ENCODE measurements at places on chromosomes 13 and 19.
A peak's percentile ranks its signal among the peaks of the same experiment; 100 is the strongest.

DNA sequence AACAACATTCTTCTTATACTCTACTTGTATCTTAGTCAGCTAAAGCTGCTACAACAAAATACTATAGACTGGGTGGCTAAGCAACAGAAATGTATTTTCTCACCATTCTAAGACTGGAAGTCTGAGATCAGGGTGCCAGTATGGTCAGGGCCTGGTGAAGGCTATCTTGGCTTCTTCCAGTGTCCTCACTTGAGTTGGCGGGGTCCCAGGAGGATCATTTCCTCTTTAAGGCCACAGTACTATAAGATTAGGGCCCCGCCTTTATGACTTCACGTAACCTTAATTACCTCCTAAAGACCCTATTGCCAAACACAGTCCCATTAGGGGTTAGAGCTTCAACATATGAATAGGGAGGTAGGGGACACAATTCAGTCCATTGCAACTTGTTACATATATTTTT lies 30.7 kb upstream of the DOCK9 start:
- no peak for DNase-seq

GRCh38 chr19:41265395-41266153 lies 1.4 kb downstream of the HNRNPUL1 start:
- no peak for DNase-seq

- peak; percentile 84 for DNase-seq
These were observed at the start of gene DACH1 for GRCh38 chr13:71867131-71867814. TSS of gene DACH1 (minus strand) at chr13:71867204.

DNA sequence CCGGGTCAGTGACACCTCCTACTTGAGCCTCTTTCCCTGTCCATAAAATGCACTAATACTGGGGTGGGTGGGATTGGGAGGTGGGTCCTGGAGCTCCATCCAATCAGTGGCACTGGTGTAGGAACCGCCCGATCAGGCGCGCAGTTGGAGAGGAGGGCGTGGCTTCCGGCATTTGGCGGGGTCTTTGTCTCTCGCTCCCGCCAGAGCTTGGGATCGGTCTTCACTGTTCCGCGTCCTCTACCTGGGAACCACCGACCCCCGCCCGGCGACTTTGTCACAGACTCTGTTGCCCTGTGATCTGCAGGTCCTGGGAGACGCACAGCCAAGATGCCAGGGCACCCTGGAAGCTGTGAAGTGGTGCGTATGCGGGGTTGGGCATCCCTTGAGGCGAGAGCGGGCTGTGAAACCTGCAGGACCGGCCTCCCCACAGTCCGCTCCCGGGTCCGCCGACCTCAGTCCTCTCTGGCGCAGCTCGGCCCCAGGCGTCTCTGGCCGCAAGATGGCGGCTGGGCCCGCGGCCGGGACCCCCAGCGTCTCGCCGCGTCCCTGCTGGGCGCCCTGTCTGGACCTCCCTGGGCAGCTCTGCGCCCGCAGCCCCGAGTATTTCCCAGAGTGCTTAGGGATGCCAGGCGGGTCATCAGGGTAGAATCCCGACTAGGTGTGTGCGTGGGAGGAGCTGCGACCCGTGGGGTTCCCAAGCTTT lies 41.6 kb upstream of the ZNF730 start:
- peak; percentile 52 for DNase-seq

DNA sequence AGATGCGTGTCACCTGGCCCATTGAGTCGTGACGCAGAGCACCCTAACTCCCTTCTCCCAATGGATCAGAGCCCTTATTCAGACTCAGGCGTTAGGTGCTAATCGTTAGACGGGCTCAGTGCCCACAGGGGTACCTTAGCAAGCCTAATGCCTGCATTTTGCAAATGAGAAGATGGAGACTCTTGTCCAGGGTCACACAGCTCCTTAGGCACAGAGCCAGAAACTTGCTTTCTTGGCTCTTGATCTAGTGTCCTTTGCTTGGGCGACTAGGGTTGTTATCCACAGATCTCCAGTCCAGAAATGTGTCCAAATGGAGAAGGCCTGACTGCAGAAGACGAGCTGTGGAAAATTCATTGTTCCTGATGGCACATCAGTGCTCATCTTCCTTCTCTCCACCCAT lies 85.1 kb downstream of the C13orf42 start:
- no peak for DNase-seq

DNA sequence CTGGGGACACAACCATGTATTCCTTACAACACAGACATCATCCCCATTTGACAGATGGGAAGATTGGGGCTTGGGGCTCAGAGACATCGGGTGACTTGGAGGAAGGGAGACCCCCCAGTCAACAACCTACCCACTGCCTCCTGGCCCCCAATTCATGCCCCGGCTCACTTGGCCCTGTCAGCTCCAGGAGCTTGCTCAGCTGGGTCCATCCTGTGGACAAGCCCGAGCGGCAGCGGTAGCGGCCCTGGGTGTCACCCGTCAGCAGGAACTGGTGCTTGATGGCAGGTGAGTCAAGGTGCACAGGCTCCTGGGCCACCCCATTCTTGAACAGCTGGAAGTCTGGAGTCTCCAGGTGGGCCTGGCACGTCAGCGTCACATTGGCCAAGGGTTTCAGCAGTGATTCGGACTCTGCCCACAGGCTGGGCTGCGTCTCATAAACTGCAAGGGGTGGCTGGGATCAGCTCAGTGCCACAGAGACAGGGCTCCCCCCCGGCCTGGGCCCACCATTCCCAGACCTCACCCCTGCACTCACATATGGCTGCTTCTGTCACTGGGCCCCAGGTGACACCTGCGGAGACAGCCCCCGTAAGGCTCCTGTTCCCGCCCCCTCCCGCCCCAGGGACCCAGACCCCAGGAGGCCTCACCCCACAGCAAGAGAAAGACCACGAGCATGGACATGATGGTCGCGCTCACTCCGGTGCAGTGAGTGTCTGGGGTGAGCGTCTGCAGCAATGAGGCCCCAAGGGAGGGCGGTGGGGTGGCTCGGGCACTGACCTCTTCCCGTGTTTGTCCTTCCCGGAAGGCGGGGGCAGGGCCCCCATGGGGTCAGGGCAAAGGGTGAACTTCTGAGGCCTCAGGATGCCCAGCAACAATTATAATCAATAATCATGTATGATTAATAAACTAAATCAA lies at the start of gene A1BG:
Gene A1BG (minus strand): TSS at position 733 of the 912 bp plus-strand sequence. CDS start 55 bp downstream, at position 678.
- no peak for DNase-seq

GRCh38 chr19:3684054-3684816 lies 16.0 kb downstream of the PIP5K1C start:
- no peak for DNase-seq

- no peak for DNase-seq
These were observed 8.0 kb upstream of the CCER2 start for GRCh38 chr19:38919837-38920601.

DNA sequence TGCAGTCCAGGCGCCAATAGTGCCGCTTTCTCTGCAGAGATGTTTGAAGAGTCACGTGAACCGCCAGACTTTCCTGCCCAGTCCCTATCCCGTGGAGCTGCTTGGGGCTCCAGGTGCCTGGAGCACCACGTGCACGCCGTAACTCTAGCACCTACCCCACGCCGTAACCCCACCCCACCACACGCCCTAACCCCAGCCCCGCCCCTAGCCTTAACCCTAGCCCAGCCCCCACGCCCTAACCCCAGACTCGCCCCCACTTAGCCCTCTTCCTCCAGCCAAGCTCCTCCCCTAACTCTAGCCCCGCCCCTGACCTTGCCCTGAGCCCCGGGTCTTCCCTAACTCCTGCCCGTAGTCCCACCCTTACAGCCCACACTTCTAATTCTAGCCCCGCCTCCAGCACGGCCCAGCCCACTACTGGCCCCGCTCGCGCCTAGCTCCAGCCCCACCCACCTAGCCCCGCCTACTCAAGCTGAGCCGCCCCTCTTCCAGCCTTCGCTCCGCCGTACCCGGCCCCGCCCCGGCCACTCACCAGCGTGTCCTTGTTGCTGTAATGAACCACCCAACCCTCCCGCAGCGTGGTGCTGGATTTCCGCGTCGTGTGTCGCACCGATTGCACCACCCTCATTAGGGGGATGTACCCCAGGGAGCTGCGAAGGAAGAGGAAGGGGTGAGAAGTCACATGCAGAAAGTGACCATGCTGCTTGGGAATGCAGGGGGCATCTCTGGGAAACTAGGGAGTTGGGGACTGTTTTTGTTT lies 19.5 kb downstream of the PRKD2 start:
- peak; percentile 51 for DNase-seq

GRCh38 chr19:1057176-1057855 lies 9.7 kb upstream of the ARHGAP45 start:
- no peak for DNase-seq

- DNase-seq, result no peak
These were observed 118.9 kb upstream of the KL start for GRCh38 chr13:32897296-32897695.

DNA sequence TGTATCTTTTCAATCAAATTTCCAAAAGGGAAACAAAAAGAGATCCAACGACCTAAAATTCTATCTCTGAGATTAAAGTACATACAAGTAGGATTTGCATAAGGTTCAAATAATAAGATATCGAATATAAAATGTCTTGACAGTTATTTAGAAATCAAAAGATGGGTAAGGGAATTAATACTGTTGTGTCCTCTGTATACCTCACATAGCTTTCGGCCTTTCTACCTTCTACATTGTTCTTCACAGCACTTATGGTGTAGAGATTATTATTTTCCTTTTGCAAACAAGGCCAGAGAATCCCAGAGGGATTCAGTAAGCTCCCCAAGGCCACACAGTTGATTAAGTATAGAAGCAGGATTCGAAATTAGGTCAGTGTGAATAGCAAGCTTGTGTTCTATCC lies 403.6 kb downstream of the SPRY2 start:
- DNase-seq, result no peak

DNA sequence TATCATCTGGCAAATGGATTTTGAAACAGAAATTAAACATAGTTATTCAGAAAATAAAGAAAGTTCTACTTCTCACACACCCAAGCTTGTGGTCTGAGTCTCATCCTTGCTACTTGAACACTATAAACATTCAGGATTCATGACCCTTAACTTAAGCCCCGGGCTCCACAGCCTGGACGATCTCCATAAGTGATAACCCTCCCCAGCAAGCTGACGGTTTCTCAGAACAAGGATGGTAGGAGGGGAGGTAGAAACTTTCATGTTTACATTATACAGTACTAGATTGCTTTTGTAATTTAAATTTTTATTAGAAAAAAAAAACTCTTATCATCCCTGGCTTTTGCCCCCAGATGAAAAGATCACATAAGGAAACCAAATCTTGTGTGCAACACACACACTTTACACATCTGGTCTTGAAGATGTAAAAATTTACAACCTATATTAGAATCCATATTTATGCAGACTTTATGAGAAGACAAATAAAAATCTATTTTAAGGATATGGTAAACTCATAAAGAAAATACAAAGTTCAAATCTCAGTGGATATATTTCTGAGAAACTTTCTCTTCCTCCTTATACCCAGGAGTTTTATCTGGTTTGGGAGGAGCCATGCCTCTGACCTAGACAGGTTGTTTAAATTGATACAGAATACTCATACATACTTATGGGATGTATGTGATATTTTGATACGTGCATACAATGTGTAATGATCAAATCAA lies 20.0 kb upstream of the ATP12A start:
- DNase-seq, result no peak

DNA sequence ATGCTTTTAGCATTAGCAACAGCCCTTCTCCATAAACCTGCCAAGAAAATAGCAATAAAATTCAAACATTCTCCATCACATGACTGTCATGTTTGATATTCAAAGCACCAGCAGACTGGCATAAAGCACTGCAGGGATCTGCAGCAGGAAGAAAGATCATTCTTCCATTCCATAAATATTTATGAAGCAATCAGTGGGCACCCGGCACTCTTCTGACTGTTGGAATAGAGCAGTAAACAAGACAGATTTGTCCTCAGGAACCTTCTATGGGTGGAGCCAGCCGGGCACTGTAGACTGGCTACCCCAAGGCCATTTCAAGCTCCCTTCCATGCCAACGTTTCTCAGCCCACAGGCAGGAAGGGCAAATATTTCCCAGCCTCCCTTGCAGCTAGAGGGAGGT lies 25.5 kb downstream of the PLA2G4C start:
- DNase-seq, result no peak

DNA sequence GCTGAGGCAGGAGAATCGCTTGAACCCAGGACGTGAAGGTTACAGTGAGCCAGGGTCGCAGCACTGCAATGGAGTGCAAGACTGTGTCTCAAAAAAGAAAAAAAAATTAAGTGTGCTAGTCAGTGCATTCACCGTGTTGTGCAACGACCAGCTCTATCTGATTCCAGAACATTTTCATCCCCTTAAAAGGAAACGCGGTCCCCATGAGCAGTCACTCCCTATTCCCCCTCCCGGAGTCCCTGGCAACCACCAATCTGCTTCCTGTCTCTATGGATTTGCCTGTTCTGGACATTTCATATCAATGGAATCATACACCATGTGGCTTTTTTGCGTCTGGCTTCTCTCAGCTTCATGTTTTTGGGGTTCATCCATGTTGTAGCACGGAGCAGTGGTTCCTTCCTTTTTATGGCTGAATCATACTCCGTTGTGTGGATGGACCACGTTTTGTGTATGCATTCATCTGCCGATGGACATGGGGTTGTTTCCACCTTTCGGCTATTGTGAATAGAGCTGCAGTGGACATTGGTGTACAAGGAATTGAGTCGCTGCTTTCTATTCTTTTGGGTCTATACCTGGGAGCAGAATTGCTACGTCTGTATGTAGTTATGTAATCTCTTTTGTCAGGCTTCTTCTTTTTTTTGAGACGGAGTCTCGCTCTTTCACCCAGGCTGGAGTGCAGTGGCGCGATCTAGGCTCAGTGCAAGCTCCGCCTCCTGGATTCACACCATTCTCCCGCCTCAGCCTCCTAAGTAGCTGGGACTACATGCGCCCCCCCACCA lies 19.8 kb downstream of the MYO9B start:
- DNase-seq, result no peak

DNA sequence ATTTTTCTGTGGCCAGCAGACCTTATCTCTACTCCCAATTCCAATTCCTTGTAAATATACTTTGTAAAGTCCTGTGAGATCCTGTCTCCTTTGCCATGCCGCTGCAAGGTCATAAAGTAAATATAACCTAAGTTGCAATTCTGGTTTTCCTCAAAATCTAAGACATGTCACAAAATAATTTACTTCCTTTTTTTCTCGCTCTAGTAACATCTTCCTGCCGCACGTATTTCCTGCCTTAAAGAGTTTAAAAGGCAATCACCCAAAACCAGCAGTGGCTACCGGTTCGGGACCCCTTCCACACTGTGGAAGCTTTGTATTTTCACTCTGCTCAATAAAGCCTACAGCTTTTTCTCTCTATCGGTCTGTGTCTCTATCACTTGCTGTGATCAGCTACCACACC lies 832.0 kb upstream of the SLITRK5 start:
- DNase-seq, result no peak

- DNase-seq, result no peak
These were observed 14.3 kb downstream of the CRX start for GRCh38 chr19:47836038-47836437.

DNA sequence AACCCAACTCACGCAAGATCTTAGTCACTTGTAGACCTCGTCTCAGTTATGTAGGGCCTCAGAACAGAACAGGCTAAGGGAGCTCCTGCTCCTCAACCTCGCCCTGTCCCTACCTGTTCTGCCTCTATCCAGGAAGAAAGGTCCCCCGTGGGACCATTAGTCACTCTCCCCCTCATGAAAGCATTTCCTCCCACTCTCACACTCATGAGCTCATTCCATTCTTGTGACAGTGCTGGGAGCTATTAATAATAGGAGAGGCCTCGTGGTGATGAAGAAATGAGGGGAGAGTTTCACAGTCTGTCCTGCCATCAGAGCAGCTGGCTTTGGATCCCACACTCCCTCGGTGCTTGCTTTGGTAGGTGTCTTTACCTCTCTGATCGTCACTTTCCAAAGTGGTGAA lies 10.2 kb downstream of the PPP2R1A start:
- no peak for DNase-seq

GRCh38 chr13:87302931-87303330 lies 368.2 kb upstream of the SLITRK5 start:
- DNase-seq, result peak; percentile 23

GRCh38 chr13:70784207-70784989 lies 676.1 kb upstream of the KLHL1 start:
- no peak for DNase-seq
